ENCODE measurements at places on chromosomes 3 and 15. TPM values are rescaled to one million over a fixed set of nuclear protein-coding genes. Genes with fewer than 3 reads are reported as not detected.

Gene KCNMB2
- not detected for total RNA-seq

Gene LIPH
- 3.9 TPM for total RNA-seq

Gene STAB1
- total RNA-seq = 0.24 TPM

Gene MEGF11
- total RNA-seq = not detected

Gene PP2D1
- not detected for total RNA-seq

Gene MESP1
- under 0.01 TPM for total RNA-seq
